ENCODE measurements at places on chromosomes 12 and 14. TPM values are rescaled to one million over a fixed set of nuclear protein-coding genes. Genes with fewer than 3 reads are reported as not detected.

Gene COCH
- 6.6 TPM for polyA plus RNA-seq

Gene RHOJ
- 32.1 TPM for polyA plus RNA-seq

Gene GNB3
- 31.9 TPM for polyA plus RNA-seq

Gene LGR5
- polyA plus RNA-seq = 4.2 TPM

Gene STYK1
- polyA plus RNA-seq = 0.19 TPM

DNA sequence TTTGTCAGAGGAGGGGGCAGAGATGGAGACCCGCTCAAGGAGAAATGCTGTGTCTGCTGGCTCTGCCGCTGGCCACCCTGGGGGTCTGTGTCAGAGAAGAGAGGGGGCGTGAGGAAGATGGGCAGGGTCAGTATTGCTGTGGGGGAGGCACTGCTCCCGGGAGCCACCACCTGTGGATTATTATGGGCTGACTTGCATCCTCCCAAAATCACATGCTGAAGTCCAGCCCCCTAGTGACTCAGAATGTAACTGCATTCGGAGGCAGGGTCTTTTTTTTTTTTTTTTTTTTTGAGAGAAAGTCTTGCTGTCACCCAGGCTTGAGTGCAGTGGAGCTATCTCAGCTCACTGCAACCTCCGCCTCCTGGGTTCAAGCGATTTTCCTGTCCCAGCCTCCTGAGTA is 12.3 kb downstream of the ABCD4 start:
- no peak for DNase-seq

DNA sequence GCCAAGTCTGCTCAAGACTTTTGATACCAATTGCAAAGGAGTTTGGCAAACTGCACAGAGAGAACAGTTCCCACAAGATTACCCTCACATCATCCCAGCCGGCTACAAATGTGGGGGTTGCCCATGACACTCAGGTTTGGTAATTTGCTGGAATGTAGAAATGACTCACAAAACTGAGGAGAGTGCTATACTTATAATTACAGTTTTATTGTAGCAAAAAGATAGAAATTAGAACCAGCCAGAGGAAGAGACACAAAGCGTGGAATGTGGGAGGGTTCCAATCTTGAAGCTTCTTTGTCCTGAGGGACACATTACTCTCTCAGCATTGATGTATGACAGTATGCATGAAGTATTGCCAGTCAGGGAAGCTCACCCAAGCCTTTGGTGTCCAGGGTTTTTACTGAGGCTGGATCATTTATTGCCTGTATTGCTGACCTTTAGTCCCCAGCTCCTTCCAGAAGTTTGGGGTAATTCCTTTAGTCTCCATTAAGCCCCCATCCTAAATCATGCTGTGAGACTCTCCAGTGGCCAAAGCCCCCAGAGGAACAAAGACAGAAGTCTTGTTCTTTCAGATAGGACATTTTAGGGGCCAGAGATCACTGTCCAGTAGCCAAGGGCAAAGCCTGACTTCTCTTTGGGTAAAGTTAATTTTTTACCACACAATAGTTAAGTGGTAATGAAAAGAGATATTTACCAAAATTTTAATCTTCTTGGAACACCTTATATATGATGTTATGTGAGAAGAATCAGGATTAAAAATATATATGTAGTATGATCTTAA is 9.9 kb downstream of the TBK1 start:
- peak; percentile 88 for DNase-seq

DNA sequence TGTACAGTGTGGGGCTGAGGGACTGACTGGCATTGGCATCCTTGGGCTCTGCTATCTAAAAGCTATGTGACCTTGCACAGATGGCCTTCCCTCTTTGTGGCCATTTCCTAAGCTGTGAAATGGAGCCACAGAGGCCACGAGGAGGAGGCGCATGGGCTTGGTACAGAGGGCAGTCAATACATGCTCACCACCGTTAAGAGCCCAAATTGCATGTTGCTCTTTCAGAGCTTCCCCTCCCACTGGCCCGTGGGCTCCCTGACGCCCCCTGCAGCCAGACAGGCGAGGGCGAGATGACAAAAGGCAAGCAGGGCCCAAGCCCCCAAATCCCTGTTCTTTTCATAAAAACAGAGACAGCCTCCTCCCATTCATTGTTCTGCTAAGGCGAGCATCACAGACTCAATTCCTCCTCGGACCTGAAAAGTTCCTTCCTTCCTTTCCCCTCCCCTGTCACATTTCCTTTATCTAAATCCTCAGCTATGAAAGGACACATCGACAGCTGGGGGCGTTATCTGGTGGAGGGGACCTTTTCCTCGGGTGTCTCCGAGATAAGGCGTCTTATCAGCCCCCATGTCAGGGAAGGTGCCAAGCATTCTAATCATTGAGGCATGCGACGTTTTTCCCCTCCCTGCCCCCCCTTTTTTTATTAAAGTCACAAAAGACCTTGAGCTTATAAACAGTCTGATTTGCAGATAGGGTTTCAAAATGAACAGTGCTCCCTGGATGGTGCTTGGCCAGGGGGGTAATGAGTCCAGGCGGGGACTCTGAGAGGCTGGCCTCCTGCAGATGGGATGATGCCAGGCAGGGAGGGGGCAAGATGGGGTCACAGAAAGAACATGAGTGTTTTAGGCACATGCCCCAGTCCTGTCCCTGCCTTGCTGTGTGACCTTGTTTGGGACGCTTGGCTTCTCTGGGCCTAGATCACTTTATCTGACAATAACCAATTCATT is 26.4 kb downstream of the FAM222A start:
- DNase-seq = no peak

DNA sequence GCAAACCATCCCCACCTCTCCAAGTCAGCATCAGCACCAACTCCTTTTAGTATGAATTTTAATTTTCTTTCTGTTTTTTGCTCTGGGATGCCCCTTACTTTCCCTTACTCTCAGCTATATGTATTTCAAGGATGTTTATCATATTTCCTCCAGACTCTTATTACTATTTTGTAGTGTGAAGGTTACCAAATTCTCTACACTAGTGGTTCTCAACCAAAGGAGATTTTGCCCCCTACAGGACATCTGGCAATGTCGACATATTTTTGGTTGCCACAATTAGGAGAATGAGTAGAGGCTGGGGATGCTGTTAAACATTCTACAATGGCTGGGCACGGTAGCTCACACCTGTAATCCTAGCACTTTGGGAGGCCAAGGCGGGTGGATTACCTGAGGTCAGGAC is 29.1 kb upstream of the SOS2 start:
- DNase-seq = peak; percentile 19

DNA sequence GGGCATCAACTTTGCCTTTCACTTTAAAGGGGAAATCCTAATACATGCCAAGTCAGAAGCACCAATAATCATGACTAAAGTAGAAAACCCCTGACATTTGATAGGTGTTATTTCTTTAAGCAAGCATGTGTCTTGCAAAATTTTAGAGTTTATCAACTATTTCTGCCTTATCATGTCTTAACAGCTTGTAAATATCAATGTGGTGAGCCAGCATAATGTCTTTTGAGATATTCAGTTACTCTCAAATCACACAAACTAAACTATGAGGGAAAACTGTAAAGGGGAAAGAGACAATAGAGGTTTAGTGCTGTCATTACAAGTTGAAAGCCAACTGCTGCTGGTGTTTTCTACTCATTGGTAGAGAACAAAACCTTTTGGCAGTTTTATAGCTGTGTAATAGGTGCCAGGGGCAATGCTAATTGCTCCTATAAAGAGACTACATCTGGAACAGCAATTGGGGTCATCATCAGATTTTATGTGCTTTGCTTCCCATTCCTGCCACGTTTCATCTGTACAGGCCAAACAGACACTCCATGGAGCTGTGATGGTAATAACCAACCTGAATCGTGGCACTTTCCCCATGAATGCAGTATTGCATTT is 1027.4 kb downstream of the FSCB start:
- DNase-seq = no peak

DNA sequence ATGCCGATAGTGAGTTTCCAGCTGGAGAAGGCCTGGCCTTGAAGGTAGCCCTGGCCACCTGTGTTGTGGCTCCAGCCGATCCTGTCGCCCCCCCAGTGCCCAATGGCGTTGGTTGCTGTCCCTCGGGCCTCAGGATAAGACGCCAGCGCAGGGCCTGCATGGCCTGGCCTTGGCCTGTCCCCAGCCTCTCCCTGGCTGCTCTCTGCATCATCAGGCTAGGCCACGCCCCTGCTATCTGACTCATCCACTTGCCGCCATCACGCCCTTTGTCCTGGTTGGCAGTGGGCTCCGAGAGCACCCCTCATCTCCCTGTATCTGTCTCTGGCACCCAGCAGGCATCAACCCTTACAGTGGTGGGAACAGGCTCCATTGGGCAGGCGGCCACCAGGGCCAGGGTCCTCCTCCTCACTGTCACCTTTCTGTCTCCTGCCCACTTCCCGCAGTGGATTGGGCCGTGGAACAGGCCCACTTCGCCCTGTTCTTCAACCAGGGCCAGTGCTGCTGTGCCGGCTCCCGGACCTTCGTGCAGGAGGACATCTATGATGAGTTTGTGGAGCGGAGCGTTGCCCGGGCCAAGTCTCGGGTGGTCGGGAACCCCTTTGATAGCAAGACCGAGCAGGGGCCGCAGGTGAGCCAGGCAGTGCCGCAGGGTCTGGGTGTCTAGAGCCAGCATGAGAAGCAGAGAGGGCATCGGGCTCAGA is 25.6 kb downstream of the ALDH2 start:
- DNase-seq = no peak

GRCh38 chr12:118098401-118098800 is 5.4 kb downstream of the VSIG10 start:
- DNase-seq = no peak

DNA sequence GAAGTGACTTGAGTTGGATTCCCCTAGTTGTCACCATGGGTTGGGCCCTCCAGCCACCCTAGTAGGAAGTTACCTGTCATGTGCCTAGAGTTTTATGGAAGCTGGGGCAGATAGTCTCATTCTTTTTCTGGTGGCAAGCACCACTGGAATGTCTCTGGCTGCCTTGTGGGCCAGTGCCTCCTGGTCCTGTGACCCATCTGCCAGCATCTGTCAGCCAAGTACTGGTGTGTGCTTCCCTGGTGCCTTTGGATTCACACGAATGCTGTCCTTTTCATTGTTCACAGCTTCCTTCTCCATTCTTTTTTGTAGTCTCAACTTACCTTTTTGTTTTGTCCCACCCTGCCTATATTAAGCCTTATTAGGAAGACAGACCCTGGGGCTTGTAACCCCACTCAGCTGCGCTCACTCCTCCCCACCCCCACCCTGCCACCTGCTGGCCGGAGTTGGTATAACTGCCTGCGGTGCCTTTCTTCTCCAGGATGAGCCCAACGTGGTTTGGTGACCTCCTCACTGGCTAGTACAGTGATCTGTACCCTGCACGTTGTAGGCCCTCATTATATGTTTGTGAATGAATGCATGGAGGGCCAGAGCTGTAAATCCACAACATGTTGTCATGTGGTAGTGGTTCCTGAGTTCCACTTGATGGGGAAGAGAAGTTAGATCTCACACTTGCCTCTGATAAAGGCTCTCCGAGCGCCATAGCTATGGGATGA is 125.7 kb downstream of the TSPAN9 start:
- DNase-seq = peak; percentile 85

DNA sequence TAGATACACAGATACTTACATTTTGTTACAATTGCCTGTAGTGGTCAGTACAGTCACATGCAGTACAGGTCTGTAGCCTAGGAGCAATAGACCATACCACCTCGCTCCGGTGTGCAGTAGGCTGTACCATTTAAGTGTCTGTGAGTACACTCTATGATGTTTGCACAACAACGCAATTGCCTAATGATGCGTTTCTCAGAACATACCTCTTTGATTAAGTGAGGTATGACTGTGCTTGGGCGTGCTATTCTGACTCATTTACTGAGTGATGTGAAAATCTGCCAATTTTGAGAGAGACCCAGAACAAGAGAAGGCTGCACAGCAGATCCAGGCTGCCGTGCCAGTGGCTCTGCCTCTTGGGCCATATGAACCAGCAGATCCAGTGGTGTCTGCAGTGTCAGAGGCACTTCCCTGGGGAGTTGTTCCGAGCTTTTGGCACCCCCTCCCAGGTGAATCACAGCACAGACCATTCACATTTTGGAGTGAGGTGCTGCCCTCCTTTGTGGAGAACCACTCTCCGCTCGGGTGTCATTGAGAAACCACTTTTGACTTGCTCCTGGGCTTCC is 20.4 kb downstream of the DLK1 start:
- DNase-seq = peak; percentile 54

DNA sequence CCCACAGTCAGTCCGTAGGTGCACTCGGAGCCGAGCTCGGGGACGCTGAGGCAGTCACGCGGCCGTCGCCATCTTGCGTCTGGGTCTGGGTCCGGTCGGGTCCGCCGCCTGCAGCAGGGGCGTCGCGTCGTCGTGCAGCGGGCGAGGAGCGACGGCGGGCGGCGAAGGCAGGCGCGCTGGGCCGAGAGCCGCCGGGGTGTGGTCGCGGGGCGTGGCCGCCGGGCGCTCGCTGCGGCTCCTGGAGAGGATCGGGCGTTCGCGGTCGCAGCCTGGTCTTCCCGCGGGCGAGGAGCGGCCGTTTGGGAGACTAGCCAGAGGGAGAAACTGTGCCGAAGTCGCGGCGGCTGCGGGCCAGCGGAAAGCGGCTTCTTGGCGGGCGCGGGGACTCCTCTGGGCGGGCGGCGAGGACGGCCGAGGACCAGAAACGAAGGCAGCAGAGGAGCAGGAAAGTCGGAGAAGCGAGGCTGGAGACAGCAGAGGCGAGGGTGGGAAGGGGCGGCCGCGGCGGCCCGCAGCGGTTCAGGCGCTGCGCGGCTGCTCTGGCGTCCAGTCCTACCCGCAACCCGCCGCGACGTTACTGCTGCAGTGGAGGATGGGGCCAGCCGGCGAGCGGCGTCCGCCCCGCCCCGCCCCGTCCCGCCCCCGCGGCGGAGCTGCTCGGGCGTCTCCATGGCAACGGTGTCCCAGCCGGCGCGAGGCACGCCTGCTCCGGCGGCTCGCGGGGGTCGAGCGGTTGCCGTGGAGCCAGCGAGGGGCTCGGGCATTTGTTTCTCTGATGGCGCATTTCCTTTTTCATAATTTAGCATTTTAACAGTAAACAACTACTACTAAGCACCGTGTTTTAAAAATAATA is at the start of gene PNMA1:
TSS of gene PNMA1 (minus strand) at position 582 of the 853 bp plus-strand sequence. CDS start 745 bp downstream, outside the sequence.
- peak; percentile 85 for DNase-seq

GRCh38 chr12:116734156-116734768 is 3.6 kb downstream of the SPRING1 start:
- no peak for DNase-seq

DNA sequence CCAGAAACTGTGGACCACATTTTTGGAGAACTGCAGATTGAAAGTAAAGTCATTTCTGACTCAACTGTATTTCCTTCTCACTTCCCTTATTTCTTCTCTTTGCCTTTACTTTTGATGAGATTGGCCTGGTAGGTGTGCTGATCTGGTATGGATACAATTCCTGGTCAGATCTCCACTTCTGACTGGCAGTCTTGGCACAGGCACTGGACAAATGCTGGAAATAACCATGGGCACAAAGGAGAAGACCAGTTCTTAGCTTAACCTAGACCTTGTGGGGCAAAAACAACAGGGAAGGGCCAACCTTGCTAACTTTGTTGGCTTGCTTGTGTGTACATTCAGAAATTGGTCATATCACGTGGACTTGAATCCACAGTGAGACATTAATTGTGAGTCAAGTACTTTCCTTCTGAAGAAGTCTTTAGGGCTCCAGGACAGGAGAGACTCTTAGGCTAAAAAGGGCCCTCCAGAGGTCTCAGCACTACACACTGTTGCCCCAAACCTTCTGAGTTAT is 75.0 kb downstream of the DIP2B start:
- DNase-seq = peak; percentile 16

Data from muscle of back (tissue), 13 donors.